Central memory CD8-positive, alpha-beta T cell (primary cell): ENCODE measurements at places on chromosomes 2 and 18.
A peak's percentile ranks its signal among the peaks of the same experiment; 100 is the strongest.

- no peak overlapping the region for H3K4me3 ChIP-seq
- no peak overlapping the region for H3K27ac ChIP-seq
- peaks cover 3% of the 10 kb centered on the region for H3K36me3 ChIP-seq
These were observed 382.6 kb downstream of the ZEB2 start for GRCh38 chr2:144137272-144137671.

GRCh38 chr18:46623541-46623940 is 33.5 kb downstream of the LOXHD1 start:
- H3K4me1 ChIP-seq: peaks cover 32% of the 10 kb centered on the region
- H3K27me3 ChIP-seq: peaks cover 10% of the 10 kb centered on the region
- peak overlapping the region; percentile 12 for H3K4me3 ChIP-seq
- H3K36me3 ChIP-seq: peaks cover 3% of the 10 kb centered on the region
- DNase-seq: peak; percentile 11
- H3K27ac ChIP-seq: peak overlapping the region; percentile 75

- no peaks in the 10 kb centered on the region for H3K27me3 ChIP-seq
- H3K4me1 ChIP-seq: peaks cover 74% of the 10 kb centered on the region
- H3K36me3 ChIP-seq: peaks cover 12% of the 10 kb centered on the region
- H3K27ac ChIP-seq: peak overlapping the region; percentile 95
These were observed 11.8 kb upstream of the DUSP2 start for GRCh38 chr2:96156926-96157648.

GRCh38 chr2:105943977-105944376 is 199.3 kb downstream of the NCK2 start:
- no peaks in the 10 kb centered on the region for H3K4me1 ChIP-seq
- DNase-seq: no peak
- no peaks in the 10 kb centered on the region for H3K36me3 ChIP-seq
- H3K27ac ChIP-seq: no peak overlapping the region
- no peaks in the 10 kb centered on the region for H3K27me3 ChIP-seq

DNA sequence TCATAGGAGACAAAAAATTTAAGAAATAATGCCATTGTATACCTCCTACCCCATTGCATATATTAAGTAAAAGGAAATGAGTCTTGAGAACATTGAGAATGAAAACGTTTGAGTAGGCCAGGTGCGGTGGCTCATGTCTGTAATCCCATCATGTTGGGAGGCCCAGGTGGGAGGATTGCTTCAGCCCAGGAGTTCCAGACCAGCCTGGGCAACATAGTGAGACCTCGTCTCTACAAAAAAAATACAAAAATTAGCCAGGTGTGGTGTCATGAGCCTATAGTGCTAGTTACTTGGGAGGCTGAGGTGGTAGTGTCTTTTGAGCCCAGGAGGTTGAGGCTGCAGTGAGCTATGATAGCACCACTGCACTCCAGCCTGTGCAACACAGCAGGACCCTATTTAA is 107.7 kb upstream of the MGAT5 start:
- H3K27ac ChIP-seq: peak overlapping the region; percentile 50
- no peaks in the 10 kb centered on the region for H3K27me3 ChIP-seq
- peaks cover 2% of the 10 kb centered on the region for H3K36me3 ChIP-seq
- no peak for DNase-seq
- no peak overlapping the region for H3K4me3 ChIP-seq
- H3K4me1 ChIP-seq: peaks cover 72% of the 10 kb centered on the region

DNA sequence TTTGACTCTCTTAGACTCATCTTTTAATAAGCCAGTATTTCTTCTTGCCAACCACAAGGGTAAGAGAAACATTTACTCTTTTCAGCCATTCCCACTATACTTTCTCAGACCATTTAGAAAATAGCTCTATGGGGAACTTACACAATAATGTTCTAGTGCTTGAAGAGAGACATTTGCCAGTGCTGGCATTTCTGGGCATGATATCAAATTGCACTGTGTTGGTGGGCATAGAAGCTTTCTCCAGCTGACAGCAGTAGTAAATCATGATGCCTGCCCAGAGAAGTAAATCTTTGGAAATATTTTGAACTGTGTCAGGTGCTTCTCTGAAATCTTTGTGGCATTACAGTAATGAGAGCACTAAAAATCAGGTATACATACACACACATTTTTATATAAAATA is 346.6 kb downstream of the CBLN2 start:
- no peaks in the 10 kb centered on the region for H3K27me3 ChIP-seq
- no peak overlapping the region for H3K27ac ChIP-seq
- no peak overlapping the region for H3K4me3 ChIP-seq
- DNase-seq: no peak

- no peak overlapping the region for H3K27ac ChIP-seq
- no peaks in the 10 kb centered on the region for H3K27me3 ChIP-seq
- H3K36me3 ChIP-seq: no peaks in the 10 kb centered on the region
- H3K4me1 ChIP-seq: no peaks in the 10 kb centered on the region
These were observed 166.3 kb downstream of the CCDC148 start for GRCh38 chr2:158290225-158290624.

GRCh38 chr2:177147093-177147694 is 65.4 kb upstream of the HNRNPA3 start:
- peaks cover 28% of the 10 kb centered on the region for H3K27me3 ChIP-seq
- no peak overlapping the region for H3K27ac ChIP-seq
- no peak overlapping the region for H3K4me3 ChIP-seq
- H3K4me1 ChIP-seq: peaks cover 8% of the 10 kb centered on the region
- peaks cover 4% of the 10 kb centered on the region for H3K36me3 ChIP-seq

GRCh38 chr2:99190548-99190947 is 9.6 kb downstream of the MRPL30 start:
- no peaks in the 10 kb centered on the region for H3K27me3 ChIP-seq
- no peak for DNase-seq
- H3K36me3 ChIP-seq: peaks cover 45% of the 10 kb centered on the region
- H3K4me3 ChIP-seq: no peak overlapping the region
- no peak overlapping the region for H3K27ac ChIP-seq

- peak overlapping the region; percentile 44 for H3K27ac ChIP-seq
- H3K4me1 ChIP-seq: peaks cover 71% of the 10 kb centered on the region
- H3K27me3 ChIP-seq: no peaks in the 10 kb centered on the region
- peaks cover 32% of the 10 kb centered on the region for H3K36me3 ChIP-seq
- H3K4me3 ChIP-seq: no peak overlapping the region
These were observed 27.0 kb downstream of the MFSD6 start for GRCh38 chr2:190435031-190435670.

GRCh38 chr2:194602750-194603149 is 1054.3 kb upstream of the SLC39A10 start:
- H3K4me1 ChIP-seq: no peaks in the 10 kb centered on the region
- no peak overlapping the region for H3K4me3 ChIP-seq
- H3K27me3 ChIP-seq: no peaks in the 10 kb centered on the region

DNA sequence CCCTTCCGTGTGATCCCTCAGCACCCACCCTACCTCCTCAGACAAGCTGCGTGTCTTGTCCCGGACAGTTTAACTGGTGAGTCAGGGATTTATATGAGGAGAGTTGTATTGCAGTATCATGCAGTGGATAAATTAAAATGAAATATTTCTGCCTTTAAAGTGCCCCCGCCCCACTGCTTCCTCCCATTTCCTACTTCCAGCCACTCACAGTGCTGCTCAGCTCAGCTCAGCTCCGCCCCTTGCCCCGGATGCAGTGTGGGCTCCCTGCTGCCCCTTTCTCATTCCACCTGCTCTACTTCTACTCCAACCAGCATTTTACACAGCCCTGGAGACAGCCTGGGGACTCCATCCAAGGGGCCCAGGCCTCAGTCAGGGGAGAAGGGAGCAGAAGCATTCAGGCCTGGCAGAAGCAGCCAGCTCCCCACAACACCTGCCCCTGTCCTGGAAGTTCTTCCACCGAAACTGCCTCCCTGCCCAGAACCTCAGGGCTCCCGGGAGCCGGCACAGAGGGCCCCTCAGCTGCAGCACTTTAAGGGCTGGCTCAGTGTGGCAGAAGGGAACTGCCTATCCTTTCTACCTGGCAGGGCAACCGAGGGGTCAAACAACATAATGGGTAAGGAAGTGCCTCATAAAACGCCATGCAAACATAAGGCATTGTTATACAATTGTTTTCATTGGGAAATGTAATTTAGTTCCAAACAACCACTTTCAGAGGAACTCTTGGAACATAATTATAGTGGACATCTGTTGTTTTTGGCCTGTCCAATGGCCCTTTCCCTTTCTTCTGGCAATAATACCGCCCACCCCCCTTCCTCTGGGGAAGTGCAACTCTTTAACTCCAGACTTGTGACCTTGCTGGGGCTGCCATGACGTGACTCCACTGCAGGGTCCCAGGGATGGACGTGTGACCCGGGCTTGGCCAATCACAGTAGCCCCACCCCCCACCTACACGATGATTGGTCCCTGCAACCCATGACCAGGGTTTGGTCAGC is 102.3 kb downstream of the LIPG start:
- no peaks in the 10 kb centered on the region for H3K4me1 ChIP-seq
- H3K36me3 ChIP-seq: no peaks in the 10 kb centered on the region
- peak overlapping the region; percentile 8 for H3K27ac ChIP-seq
- no peak for DNase-seq

DNA sequence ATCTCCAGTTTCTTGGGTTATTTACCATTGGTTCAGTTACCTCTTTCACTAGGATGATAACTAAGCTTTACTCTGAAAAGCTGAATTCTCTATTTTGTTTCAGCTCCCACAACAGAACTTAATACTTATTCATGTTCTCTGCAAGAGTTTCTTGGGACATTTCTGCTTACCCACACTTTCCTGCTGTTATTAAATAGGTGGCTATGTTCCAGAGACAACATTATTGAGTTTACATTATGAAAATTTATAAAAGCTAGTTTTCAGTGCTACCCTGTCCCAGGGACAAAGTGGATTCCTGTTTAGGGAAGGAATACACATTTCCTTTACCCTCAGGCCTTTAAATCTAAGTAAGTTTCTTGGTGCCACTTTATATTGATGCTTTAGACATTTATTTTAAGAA is 7.0 kb upstream of the GPD2 start:
- H3K4me3 ChIP-seq: no peak overlapping the region
- peaks cover 2% of the 10 kb centered on the region for H3K27me3 ChIP-seq
- H3K4me1 ChIP-seq: no peaks in the 10 kb centered on the region
- DNase-seq: no peak
- peaks cover 2% of the 10 kb centered on the region for H3K36me3 ChIP-seq

DNA sequence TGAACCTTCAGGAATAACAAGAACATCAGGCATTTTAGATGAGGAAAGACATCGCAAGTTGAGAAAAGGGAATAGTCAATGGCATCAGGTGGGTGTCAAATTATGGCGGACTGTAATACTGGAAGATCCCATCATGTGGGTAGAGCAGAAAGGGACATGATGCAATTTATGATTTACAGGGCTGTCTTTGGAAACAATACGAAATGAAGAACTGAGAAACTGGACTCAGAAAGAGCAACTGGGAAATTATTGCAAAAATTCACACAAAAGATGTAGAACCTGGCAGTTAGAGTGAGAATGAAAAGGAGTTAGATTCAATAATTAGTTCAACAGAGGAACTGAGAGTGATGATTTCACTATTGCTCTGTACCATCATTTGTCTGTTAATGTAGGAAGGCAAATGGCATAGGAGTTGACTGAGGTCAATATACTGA is 1635.0 kb upstream of the ACVR2A start:
- no peaks in the 10 kb centered on the region for H3K27me3 ChIP-seq
- H3K4me1 ChIP-seq: no peaks in the 10 kb centered on the region
- H3K36me3 ChIP-seq: no peaks in the 10 kb centered on the region
- no peak overlapping the region for H3K27ac ChIP-seq
